PC-3 (cell line): ENCODE measurements at places on chromosomes 12 and 14. TPM values are rescaled to one million over a fixed set of nuclear protein-coding genes. Genes with fewer than 3 reads are reported as not detected.
A peak's percentile ranks its signal among the peaks of the same experiment; 100 is the strongest.

GRCh38 chr14:93337143-93337753 is 4.4 kb upstream of the BTBD7 start:
- DNase-seq, result no peak
- H3K4me3 ChIP-seq, result no peak overlapping the region
- no peaks in the 10 kb centered on the region for H3K27me3 ChIP-seq
- H3K36me3 ChIP-seq, result no peaks in the 10 kb centered on the region
- H3K27ac ChIP-seq, result no peak overlapping the region
- H3K4me1 ChIP-seq, result peaks cover 14% of the 10 kb centered on the region

DNA sequence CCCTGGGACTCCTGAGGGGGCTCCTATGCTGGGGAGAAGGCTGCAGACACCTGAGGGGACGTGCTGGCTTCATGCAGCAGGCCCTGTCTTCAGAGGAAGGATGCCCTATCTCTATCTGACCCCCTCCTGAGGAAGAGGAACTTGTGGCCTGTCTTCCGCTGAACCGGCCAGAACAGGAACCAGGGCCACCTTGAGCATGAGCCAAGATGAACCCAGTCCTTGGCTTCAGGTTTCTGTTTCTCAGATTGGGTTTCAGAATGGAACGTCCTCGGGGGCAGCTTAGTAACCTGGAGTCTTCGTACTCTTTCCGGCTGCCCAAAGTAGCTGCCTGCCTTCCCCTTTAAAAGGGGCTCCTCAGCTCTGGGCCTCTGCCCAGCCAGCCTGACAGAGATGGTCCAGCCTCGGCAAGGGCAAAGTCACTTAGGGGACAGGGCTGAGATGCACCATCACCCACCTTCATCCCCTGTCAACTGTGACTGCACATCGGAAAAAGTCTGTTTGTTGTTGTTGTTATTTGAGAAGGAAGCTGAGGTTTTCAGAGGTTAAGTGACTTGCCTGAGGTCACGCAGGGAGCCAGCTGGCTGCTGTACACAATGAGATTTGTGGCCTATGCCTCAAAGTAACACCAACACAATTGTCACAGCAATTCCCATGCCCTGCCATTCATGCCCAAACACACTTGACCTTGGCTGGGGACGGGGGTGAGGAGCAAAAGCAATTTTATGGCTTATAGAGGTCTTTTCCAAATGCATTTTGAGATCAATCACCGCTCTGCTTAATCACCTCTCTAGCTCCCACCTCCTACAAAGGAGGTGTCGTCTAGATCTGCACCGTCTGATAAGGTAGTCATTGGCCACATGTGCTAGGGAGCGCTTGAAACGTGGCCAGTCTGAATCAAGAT is 13.4 kb downstream of the ASB2 start:
- no peak overlapping the region for H3K4me3 ChIP-seq
- H3K27ac ChIP-seq, result no peak overlapping the region
- no peaks in the 10 kb centered on the region for H3K36me3 ChIP-seq
- H3K4me1 ChIP-seq, result peaks cover 25% of the 10 kb centered on the region
- H3K27me3 ChIP-seq, result no peaks in the 10 kb centered on the region

GRCh38 chr12:22986997-22987396 is 362.0 kb downstream of the ETNK1 start:
- DNase-seq, result no peak
- H3K27me3 ChIP-seq, result peaks cover 24% of the 10 kb centered on the region
- H3K4me3 ChIP-seq, result no peak overlapping the region
- H3K4me1 ChIP-seq, result no peaks in the 10 kb centered on the region
- no peaks in the 10 kb centered on the region for H3K36me3 ChIP-seq
- H3K27ac ChIP-seq, result no peak overlapping the region

GRCh38 chr12:38516418-38516817 is 199.8 kb downstream of the ALG10B start:
- no peaks in the 10 kb centered on the region for H3K27me3 ChIP-seq
- no peak overlapping the region for H3K4me3 ChIP-seq
- no peak for DNase-seq
- H3K36me3 ChIP-seq, result no peaks in the 10 kb centered on the region

Gene REC8
- 1.9 and 5.7 TPM in 2 replicates for total RNA-seq

DNA sequence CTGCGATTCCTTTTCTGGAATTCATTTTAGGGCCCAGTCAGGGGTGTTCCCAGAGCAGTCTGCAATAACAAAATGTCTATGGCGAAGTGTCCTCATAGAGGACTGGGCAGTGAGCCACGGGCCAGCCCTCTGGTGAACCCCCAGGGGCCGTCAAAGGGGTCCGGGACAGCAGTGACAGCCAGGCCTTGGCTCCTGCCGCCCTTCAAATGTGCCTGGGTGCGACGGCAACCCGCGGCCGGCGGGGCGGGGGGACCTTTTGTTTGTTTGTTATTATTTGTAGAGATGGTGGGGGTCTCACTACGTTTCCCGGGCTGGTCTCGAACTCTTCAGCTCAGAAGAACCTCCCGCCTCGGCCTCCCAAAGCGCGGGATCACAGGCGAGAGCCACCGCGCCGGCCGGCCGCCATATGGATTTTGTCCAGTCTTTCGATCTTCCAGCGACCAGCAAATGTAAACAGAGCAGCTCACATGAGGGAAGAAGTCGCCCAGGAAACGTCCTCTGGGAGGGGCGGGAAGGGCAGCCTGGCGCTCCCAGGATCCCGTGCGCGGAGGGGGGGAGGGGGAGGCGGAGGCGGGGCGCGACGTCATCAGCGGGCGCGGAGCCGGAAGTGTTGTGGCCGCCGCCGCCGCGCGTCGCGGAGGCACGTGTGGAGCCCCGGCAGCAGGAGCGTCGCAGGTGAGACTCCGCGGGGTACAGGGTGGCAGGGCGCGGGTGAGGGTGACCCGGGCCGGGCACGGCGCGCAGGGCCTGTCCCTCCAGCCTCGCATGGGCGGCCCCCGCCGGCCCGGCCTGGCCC is at the start of gene TRMT61A:
TSS of gene TRMT61A (plus strand) at position 610 of the 796 bp plus-strand sequence. CDS start 783 bp downstream, outside the sequence.
- DNase-seq, result peak; percentile 85
- H3K4me3 ChIP-seq, result peak within 1 kb of the TSS; percentile 94
- peak within 1 kb of the TSS; percentile 64 for H3K27ac ChIP-seq
- H3K4me1 ChIP-seq, result peaks cover 22% of the 10 kb centered on the region
- peaks cover 4% of the 10 kb centered on the region; the same call in 1 of the 2 replicates for H3K36me3 ChIP-seq

- peaks cover 5% of the 10 kb centered on the region for H3K4me1 ChIP-seq
- H3K4me3 ChIP-seq, result peak overlapping the region; percentile 37
- no peak overlapping the region for H3K27ac ChIP-seq
- peaks cover 31% of the 10 kb centered on the region for H3K27me3 ChIP-seq
Measured at GRCh38 chr12:132356691-132357622, 27.6 kb upstream of the GALNT9 start.

GRCh38 chr12:4286771-4287317 is 13.3 kb downstream of the CCND2 start:
- H3K27me3 ChIP-seq, result peaks cover 38% of the 10 kb centered on the region
- H3K36me3 ChIP-seq, result no peaks in the 10 kb centered on the region
- H3K4me1 ChIP-seq, result no peaks in the 10 kb centered on the region
- DNase-seq, result no peak
- no peak overlapping the region for H3K4me3 ChIP-seq

DNA sequence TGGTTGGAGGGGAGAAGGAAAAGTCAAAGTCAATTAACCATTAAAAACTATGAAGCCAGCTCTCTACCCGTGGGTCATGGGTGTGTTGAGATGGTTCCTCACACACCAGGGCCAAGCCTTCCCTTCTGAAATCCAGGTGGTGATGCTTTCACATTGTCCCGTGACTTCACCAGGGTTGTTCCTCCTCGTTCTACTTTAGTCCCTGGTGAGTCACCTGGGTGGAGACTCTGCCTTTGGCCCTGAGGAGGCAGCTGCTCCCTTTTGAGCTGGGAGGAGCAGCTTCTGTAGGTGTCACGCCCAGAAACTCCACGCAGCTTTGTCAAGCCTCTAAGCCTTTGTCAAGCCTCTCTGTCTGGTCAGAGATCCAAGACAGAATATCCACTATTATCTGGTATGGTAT is 348.3 kb downstream of the BMP4 start:
- H3K4me3 ChIP-seq, result no peak overlapping the region
- peaks cover 20% of the 10 kb centered on the region for H3K4me1 ChIP-seq
- 0 out of 2 replicates have a peak overlapping the region, but pooled peaks have one; percentile 9 for H3K27ac ChIP-seq
- H3K36me3 ChIP-seq, result no peaks in the 10 kb centered on the region
